Activated effector memory CD4-positive, alpha-beta T cell treated with anti-CD3 and anti-CD28 coated beads, Interleukin-2, amount 50 U/mL, for 16 hours (primary cell): ENCODE measurements at places on chromosomes 2 and 18.

DNA sequence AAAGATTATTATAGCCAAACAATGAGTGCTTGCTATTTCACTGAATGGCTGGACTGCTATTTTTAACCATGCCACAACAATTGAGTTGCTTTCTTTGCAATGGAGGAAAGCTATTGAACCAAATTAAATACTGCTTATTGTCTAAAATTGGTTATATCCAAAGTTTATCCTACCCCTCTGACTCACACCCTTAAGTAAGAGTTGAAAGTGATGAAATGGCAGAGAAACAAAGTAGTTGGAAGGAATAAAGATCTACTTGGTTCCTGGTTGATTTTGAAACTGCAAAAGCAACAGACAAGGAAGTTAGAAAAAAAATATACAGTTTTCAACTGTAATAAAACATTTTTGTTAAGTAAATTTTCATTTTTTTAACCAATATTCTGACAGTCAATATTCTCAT, 47.5 kb downstream of the EML4 start:
- no peak for DNase-seq

DNA sequence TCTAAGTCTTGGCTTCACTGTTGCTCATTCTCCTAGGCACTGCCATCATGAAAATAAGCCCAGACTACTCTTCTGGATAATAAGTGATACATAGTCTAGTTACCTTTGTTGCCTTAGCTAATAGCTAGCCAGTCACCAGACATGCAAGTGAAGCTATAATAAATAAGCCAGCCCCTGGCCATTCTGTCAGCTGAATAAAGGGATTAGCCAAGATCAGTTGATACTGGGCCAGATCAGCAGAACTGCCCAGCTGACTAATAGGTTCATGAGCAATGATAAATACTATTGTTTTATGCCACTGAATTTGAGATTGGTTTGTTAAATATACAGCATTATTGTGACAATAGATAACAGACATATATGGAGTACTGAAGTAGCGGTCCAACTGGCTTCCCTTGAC, 8.0 kb upstream of the C2orf69 start:
- no peak for DNase-seq

GRCh38 chr2:101097638-101098037, 53.5 kb downstream of the TBC1D8 start:
- no peak for DNase-seq

DNA sequence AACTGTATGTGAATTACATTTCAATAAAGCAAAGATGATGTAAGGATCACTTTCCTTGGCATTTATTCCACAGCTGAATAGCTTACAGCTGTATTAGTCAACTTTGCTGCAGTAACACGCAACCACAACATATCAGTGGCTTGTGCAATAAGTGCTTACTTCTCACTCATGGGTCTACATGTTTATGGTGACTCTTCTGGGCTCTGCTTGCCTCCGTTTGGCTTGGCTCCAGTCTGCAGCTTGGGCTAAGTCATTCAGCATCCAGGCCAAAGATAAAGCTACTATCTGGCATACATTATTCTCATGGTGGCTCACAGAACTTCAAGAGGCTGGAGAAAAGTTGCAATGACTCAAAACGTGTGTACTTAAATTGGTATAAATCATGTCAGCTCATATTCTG, 355.0 kb downstream of the RNF144A start:
- DNase-seq, result no peak

DNA sequence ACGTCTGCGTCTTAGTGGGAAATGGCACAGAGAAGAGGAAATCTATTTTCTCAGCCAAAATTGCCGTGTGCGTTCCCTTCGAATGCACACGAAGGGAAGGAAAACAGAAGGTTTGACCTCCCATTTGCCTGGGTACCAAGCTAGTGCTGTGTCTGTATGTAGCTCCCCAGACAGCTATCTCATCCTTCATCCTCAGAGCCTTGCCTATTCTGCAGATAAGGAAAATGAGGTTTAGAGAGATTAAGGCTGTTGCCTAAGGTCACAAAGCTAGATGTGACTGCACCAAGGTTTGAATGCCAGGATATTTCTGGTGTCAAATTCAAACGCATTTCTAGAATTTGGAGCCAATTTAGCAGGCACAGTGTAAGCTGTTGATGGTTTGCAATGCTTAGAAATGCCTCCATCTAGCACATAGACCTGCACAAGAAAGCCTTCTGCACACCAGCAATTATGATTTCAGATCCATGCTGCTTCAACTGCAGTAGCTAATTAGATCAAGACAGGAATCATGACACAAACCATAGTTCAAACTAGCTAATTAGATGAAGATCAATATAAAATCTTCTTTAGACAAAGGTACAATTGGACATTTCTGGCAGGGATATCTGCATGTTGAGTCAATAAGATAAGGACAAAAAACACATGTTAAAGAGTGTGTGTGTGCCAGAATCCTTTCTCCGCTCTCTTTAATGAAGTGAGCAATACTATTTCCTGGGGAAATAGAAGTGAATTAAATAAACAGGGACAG, 115.1 kb downstream of the CMPK2 start:
- no peak for DNase-seq

DNA sequence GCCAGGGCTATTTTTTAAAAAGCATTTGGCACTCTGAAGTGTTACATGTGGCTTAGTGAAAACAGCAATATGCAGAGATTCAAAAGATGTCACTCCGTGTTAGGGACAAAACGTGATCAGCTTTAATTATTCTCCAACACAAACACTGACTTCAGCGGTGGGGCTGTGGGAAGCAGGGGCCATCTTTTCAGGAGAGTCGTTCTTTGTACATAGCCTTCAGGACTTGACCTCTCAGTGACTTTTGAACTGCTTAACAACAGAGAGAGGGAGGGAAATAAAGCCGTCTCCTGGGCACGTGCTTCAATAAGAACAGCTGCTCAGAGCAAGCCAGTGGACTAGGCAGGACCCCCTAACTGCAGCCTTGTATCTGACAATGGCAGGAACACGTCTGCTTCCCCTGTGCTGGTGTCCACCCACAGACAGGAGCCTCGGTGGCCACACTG, 95.0 kb upstream of the HDAC4 start:
- no peak for DNase-seq

GRCh38 chr2:25558262-25558661, 115.1 kb downstream of the DTNB start:
- DNase-seq, result peak; percentile 69

DNA sequence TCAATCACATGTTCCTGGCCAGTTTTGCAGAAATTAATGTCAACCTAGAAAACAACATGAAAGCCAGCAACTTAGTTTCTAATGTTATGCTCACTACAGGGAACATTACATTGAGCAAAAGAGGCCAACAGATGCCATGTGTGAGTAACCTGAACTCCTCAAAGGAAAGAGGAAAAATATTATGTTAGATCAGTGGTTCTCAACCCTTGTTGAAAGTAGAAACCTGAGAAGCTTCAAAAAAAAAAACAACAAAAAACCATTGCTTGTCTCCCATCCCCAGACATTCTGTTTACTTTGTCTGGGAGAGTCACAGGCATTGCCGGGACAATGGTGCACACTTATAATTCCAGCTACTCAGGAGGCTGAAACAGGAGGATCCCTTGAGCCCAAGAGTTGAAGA, 57.7 kb downstream of the METTL4 start:
- no peak for DNase-seq

DNA sequence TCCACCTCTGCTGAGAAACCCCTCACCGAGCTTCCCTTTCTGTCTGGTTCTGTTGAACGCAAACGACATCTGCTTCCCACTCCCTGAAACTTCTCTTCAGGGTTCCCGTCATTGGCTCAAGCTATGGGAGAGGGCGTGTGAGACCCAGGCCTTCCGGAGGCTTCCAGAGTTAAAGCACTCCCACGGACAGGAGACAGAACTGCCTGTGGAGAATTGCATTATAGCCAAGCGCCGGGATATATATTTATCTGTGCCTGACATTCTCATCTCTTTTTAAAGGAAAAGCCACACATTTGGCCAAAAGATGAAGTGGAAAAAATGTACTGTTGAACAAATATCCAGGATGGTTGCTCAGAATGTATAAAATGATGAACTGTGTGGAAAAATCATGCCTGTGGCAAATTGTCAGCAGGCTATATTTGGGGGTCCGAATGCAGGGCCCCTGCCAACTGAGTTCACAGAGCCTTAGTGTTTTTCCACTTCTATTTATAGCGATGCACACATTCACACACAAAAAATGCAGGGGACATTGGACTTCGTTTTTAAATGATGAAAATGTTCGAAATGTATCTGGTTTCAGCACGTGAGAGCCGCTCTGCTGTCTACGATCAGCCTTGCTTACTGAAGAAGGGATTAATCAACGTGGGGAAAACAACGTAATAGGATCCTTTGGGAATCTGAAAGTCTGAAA, 59.5 kb downstream of the E2F6 start:
- DNase-seq, result no peak
